Activated CD4-positive, alpha-beta T cell treated with anti-CD3 and anti-CD28 coated beads, Interleukin-2, amount 10 ng/mL, durations not matched to agents 7 days and 5 days (primary cell): ENCODE measurements at places on chromosomes 1 and 21.

- no peak overlapping the region for H3K27ac ChIP-seq
- DNase-seq: no peak
- H3K36me3 ChIP-seq: no peaks in the 10 kb centered on the region
- no peak overlapping the region for H3K4me3 ChIP-seq
Measured at GRCh38 chr1:91201694-91202093, 179.9 kb upstream of the ZNF644 start.

DNA sequence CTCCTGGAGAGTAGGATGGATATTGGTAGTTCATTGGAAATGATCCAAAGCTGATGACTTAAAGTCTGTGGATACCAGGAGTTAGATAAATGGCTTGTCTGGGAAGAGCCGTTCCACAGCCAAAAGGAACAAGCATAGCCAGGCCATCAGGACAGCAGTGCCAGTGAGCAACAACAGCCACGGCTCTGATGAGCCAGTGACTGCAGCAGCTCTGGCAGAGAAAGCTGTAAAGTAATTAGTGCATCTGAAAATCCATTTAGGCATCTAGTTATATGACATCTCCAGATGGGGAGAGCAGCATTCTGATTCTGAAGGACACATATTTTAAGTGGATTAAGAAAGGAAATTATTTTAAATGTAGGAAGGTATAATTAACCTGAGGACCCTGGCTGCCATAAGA is 256.2 kb upstream of the PLXNA2 start:
- H3K27me3 ChIP-seq: no peaks in the 10 kb centered on the region
- no peak overlapping the region for H3K27ac ChIP-seq
- no peaks in the 10 kb centered on the region for H3K36me3 ChIP-seq
- H3K4me3 ChIP-seq: no peak overlapping the region

GRCh38 chr1:89201106-89201794 is 2.5 kb upstream of the GBP4 start:
- H3K4me3 ChIP-seq: peak overlapping the region; percentile 90
- H3K36me3 ChIP-seq: peaks cover 65% of the 10 kb centered on the region
- H3K4me1 ChIP-seq: peaks cover 46% of the 10 kb centered on the region
- DNase-seq: no peak
- H3K27ac ChIP-seq: peak overlapping the region; percentile 95

DNA sequence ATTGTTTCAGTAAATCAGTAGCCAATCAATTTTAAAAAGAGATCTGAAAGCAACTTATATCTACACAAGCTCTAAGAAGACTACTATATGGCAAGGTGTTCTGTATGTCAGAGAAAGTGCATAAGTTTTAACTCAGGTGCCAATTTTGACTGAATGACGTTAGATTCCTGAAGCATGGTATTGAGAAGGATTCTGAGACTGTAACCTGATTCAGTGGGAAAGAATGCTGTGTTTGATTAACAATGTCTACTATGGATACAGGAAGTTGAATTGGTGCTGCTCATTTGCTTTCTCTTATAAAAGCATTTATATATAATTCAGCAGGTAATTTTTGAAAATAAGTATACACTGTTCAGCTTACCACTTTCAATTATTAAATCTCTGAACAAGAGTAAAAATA is 156.3 kb downstream of the PAPPA2 start:
- no peak overlapping the region for H3K4me3 ChIP-seq
- H3K27ac ChIP-seq: no peak overlapping the region
- no peaks in the 10 kb centered on the region for H3K4me1 ChIP-seq

DNA sequence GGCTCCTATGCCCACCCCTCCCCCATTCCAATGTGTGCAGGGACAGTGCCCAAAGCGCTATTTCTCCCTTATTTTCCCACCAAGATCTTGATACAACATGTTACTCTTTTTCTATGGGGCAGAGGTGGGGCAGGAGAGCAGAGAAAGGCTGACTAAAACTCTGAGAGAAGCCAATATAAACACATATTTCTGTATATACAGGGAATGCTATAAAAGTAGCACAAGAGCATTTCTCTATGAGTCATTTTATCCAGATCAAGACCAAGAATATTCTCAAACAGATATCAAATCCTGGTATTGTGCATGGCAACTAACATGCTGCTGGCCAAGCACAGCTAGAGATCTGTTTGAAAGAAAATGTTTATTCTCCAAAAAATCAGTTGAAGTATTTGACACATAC is 7.3 kb downstream of the WDR26 start:
- H3K27ac ChIP-seq: peak overlapping the region; percentile 78
- H3K27me3 ChIP-seq: no peaks in the 10 kb centered on the region
- DNase-seq: no peak
- H3K36me3 ChIP-seq: peaks cover 63% of the 10 kb centered on the region

DNA sequence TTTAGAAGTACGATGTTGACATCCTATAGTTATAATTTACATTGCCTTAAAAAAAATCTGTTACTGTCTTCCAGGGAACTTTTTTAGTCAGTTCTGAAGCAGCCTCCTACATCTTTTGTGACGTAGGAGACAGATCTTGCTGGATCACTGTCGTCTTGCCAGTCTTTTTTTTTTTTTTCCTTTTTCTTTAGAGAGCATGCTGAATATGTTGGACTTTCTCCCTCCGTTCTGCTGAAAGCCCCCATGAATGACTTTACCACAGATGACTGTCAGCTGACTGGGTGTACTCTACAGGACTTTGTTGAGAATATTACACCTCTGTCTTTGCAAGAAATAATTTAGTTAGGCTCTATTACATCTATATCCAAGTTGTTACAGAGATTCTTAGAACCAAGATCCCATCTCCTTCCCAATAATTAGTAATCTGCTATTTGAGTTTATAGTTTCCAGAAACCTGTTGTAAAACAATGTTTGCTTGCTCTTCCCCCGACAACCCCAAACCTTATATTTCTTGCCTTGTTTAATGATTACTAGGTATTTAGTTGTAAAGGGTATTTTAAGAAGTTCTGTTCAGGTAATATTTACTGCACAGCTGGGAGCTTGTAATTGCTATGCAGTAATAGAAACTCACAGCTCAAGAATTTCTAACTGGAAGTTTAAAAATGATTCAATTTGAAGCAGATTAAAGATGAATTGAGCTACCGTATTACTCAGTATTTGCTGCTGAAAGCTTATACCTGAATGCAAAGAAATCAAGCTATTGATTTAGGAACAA is 61.8 kb downstream of the RASAL2 start:
- H3K27ac ChIP-seq: no peak overlapping the region
- no peaks in the 10 kb centered on the region for H3K27me3 ChIP-seq
- H3K4me1 ChIP-seq: no peaks in the 10 kb centered on the region
- no peaks in the 10 kb centered on the region for H3K36me3 ChIP-seq
- no peak overlapping the region for H3K4me3 ChIP-seq
- no peak for DNase-seq

DNA sequence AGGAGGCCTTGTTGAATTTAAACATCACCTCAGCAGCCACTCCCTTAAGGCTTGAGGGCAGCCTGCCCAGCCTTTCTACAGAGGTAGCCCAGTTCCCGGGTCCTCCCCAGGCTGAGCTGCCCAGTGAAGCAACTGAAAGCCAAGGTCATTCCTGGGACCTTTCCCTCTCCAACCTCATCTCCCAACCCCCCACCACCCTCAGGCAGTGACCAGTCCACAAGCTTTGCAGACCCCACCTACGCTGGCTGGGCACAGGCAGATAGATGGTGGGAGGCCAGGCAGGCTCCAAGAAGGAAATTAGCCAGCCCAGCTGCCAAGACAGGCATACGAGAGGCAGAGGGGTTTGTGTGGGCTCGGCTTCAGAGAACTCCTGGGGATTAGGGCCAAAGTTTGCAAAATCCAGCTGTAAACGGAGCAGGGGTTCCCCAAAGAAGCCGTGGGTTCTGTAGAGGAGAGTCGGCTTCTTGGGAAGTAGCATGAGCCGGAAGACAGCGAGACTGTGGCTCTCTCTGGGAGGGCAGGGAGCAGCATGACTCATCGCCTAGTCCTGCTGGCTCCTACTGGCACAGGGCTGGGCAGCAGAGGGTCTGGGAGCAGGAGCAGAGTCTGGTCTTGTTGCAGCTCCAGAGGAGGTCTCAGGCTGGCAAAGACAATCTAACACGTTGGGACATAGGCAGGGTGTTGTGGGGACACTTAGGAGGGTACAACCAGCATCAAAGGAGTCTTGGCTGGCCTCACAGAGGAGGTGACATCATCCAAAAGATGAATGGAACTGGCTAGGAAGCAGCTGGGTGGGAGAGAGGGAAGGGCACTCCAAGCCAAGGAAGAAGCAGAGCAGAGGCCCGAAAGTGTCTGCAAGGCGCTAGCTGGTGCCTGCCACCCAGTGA is 2.8 kb upstream of the ZC3H12A start:
- no peak for DNase-seq
- no peaks in the 10 kb centered on the region for H3K27me3 ChIP-seq
- H3K36me3 ChIP-seq: peaks cover 19% of the 10 kb centered on the region
- H3K27ac ChIP-seq: peak overlapping the region; percentile 83
- H3K4me1 ChIP-seq: peaks cover 44% of the 10 kb centered on the region
- no peak overlapping the region for H3K4me3 ChIP-seq

- no peaks in the 10 kb centered on the region for H3K27me3 ChIP-seq
- H3K36me3 ChIP-seq: no peaks in the 10 kb centered on the region
- no peak overlapping the region for H3K27ac ChIP-seq
- no peak overlapping the region for H3K4me3 ChIP-seq
Measured at GRCh38 chr1:67987046-67987799, 63.2 kb downstream of the DIRAS3 start.

- H3K4me3 ChIP-seq: no peak overlapping the region
- H3K27me3 ChIP-seq: peaks cover 2% of the 10 kb centered on the region
- H3K36me3 ChIP-seq: no peaks in the 10 kb centered on the region
- no peak for DNase-seq
- H3K27ac ChIP-seq: no peak overlapping the region
Measured at GRCh38 chr1:63042278-63042677, 258.3 kb downstream of the ATG4C start.

DNA sequence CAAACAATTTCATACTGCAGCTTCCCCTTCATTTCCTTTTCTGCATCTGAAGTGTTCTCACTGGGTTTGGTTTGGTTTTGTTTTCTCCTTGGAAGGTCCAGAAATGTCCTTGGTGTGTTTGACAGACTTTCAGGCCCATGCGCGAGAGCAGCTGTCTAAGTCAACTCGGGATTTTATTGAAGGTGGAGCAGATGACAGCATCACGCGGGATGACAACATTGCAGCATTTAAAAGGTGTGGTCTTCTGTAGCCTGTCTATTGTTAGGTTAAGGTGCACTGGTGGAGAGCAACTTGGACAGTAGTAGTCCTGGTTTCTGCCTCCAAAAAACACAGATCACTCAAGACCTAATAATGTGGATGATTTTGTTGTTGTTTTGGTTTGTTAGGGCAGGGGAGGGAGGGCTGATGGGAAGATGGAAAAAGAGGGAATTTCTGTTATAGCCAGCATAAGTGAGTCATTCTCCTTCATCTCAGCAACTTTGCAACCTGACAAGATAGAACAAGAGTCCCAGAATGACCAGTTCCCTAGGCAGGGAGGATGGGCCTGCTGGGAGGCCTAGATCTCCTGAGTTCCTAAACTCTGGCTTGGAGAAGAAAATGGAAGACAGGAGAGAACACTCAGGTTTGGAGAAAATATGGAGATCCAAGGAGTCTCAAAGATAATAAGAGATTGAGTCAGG is 12.5 kb downstream of the HAO2 start:
- no peaks in the 10 kb centered on the region for H3K27me3 ChIP-seq
- no peak for DNase-seq
- no peak overlapping the region for H3K27ac ChIP-seq
- no peak overlapping the region for H3K4me3 ChIP-seq
- no peaks in the 10 kb centered on the region for H3K36me3 ChIP-seq

- H3K27ac ChIP-seq: no peak overlapping the region
- peaks cover 1% of the 10 kb centered on the region for H3K36me3 ChIP-seq
- H3K4me3 ChIP-seq: no peak overlapping the region
- DNase-seq: no peak
- H3K27me3 ChIP-seq: peaks cover 14% of the 10 kb centered on the region
Measured at GRCh38 chr1:20126806-20127440, 7.6 kb upstream of the PLA2G2D start.

- H3K27ac ChIP-seq: no peak overlapping the region
- H3K36me3 ChIP-seq: no peaks in the 10 kb centered on the region
- H3K27me3 ChIP-seq: peaks cover 2% of the 10 kb centered on the region
- no peak for DNase-seq
Measured at GRCh38 chr1:166590161-166590560, 249.1 kb upstream of the POGK start.

DNA sequence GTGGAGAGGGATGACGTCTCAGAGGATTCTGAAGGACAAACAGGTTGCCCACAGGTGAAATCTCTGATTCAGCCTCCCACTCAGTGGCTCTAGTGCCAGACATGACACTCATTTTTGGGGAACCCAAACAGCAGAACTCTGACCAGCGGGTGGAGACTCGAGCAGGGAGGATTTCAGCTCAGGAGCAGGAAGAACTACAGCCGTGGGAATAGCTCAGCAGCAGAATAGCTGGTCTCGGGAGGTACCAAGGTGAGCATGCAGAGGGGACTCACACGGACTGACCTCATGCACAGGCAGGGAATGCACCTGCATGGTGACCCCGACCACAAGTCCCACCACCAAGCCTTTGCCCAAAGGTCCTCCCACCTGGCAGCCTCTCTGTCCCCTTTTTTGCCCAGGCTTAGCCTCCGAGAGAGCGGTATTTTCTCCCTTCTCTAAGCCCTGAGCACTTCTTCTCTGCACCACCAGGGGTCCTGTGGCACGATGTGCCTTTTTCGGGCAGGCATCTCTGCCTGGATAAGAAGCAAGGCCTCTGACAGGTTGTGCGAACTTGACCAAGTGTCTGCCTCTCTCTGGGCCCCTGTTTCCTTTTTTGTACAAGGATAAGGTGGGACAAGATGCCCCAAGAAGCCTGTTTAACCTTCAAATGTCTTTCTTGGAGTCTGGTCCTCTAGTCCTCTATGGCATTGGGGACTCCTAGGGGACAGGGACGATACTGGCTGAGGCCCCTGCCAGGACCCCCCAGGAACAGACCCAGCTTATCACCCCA is 8.8 kb upstream of the FGR start:
- no peak overlapping the region for H3K4me3 ChIP-seq
- no peak overlapping the region for H3K27ac ChIP-seq
- H3K36me3 ChIP-seq: no peaks in the 10 kb centered on the region
- H3K4me1 ChIP-seq: peaks cover 15% of the 10 kb centered on the region
- peak; percentile 67 for DNase-seq
- no peaks in the 10 kb centered on the region for H3K27me3 ChIP-seq

- H3K27ac ChIP-seq: no peak overlapping the region
- no peaks in the 10 kb centered on the region for H3K36me3 ChIP-seq
- no peaks in the 10 kb centered on the region for H3K4me1 ChIP-seq
- no peak overlapping the region for H3K4me3 ChIP-seq
Measured at GRCh38 chr1:220655961-220656740, 34.0 kb upstream of the C1orf115 start.

DNA sequence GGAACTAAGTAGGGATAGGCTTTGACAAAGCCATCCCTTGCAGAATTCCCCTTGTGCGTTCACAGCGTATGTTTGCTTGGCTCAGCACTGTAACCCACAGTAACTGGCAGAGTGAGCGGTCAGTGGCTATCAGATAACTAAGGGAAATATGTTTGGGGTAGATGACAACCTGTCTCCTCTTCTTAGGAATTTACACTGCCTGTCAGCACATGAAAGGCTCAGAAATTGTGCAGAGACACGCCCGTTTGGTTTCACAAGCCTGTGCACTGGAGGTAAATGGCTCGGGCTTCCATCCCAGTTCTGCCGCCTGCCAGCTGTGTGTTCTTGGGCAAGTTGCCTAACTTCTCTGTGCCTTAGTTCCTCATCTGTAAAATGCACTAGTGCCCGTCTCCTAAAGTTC is 101.2 kb downstream of the PRDM2 start:
- H3K4me3 ChIP-seq: no peak overlapping the region
- DNase-seq: no peak
- peaks cover 9% of the 10 kb centered on the region for H3K4me1 ChIP-seq
- H3K27ac ChIP-seq: no peak overlapping the region

- H3K4me3 ChIP-seq: no peak overlapping the region
- peaks cover 14% of the 10 kb centered on the region for H3K4me1 ChIP-seq
- no peaks in the 10 kb centered on the region for H3K36me3 ChIP-seq
Measured at GRCh38 chr1:76494807-76495206, 372.5 kb upstream of the ST6GALNAC5 start.
